Eye (tissue), 1 donor: ENCODE measurements at places on chromosomes 4 and X.
A peak's percentile ranks its signal among the peaks of the same experiment; 100 is the strongest.

GRCh38 chrX:153446950-153447580 is 1.2 kb upstream of the TREX2 start:
- no peak for DNase-seq

DNA sequence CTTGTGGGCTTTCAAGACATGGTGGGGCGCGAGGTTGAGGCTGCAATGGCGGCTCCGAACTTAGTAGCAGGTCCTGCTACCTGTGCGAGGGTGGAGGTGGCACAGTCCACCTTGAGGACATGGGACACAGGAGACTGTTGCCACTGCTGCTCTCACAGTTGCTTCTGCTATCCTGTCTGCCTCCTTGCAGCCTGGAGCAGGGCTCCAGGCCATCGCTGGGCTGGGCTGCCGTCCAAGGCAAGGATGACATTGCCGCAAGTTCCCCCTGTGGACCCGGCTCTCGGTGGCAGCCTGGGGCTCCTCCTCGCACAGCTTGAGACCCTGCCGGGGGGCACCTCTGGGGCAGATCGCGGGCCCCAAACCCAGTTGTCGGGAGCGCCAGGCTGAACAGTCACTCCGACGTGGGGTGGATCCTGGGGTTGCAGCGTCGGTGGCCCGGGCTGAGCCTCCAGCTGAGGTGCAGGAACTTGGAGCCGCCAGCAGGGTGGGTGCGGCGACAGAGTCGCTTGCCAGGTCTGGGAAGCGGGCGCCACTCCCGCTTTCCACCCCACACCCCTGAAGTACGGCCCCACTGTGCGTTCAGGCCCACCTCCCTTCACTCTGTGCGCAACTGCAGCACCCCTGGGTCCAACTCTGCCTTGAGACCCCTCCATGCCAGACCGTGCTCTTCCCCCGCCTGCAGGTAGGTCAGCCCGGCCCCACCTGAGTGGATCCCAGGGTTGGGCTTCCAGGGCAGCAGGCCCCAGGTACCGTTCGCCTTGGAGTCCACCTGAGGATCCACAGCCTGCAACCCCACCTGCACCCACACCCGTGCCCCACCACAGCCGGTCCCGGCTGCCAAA is 192.7 kb upstream of the NUDT6 start:
- no peak for DNase-seq

GRCh38 chr4:173793937-173794510 is 264.0 kb upstream of the HAND2 start:
- DNase-seq: no peak

DNA sequence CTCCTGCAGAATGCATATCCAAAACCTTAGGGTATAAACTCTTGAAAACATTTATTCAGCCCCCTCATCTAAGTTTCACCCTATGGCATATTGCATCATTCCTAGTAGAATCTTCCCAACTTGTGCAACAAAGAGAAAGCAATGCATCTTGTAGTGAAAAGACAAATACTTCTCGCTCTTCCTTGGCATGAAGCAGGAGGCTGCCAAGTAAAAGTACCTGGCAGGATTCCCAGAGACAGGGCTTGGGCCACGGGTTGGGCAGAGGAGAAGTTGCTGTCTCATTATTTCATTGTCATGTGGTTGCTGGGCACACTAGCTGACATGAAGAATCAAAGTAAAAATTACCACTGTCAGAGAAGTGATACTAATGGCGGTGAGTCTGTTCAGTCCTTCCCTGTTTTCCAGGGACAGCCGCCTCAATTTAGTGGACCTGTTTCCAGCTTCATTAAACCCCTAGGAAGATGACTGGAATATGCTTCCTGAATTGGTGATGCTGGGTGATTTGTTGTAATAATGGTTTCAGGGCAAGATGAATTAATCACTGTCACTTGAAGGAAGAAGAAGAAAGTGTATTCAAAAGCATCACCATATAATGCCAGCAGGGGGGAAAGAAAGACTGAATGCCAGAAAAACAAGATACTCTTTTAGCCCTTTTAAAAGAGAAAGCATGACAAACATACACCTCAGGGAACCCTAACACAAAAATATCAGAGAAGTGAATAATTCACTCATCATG is 380.5 kb upstream of the IGFBP7 start:
- DNase-seq: no peak

DNA sequence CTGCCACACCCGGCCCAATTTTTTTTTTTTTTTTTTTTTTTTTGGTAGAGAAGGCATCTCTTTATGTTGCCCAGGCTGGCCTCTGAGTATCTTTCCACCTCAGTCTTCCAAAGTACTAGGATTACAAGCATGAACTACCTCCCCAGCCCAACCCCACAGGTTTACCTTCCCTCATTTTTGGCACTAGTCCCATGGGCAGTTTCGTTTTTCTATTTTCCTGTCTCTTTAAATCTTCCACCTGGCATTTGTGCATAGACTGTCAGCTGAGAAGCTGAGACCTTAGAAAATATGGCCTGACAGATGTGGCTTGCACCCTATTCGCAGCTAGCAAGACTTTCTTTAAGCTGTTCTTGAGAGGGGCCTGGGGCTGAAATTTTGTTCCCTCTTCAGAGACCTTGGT is 27.9 kb downstream of the TNIP2 start:
- DNase-seq: no peak

DNA sequence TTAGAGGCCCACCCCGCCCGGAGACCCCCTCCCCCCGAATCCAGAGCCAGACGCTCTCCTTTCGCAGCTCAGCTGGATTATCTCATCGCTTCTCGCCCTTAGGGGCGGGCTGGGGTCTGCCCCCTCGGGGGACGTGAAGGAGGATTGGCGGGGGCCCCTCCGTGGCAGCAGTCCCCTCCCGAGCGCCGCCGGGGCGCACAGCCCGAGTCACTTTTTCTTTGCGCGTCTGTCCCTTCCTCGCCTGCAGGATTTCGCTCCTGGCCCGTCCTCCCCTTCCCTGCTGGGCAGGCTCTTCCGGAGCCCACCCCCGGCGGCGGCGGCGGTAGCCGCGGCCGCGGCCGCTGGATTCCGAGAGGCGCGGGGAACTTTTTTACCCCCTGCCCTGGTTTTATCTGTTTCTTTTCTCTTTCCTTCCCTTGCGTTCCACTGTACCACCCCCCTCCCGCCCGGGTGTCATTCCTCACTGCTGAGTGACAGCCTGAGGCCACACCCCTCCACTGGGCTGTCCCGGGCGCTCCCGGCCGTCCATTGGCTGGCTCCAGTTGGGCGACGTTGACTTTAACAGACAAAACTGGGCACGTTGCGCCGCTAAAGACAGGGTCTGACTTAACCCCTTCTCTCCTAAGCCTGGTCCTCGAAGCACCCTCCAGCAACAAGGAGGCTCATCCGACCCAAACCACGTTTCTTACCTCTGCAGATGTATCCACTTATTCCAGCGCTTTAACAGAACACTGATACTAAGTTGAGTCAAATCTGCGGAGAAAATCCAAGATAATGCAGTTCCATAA is 492 bp upstream of the NKX3-2 start:
- peak; percentile 90 for DNase-seq
